ENCODE measurements at places on chromosomes 2 and 18.
A peak's percentile ranks its signal among the peaks of the same experiment; 100 is the strongest.

DNA sequence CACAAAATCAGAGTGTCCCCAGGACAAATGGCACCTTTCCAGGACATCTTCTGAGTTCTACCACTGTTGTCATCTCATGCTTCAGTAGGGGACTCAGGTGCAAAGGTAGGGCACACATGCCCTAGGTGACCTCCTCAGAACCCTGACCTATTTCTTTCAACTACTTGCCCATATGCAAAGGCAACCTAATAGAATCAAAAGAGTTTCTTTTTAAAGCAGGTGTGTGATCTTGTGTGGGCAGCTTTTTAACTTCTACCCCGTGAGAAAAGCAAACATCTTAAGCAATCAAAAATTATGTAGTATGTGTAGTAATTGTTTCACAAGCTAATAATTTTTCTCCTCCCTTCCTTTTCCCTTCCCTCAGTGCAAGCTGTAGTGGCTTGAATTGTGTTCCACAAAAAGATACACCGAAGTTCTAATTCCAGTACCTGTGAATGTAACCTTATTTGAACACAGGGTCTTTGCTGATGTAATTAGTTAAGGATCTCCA is 333.1 kb downstream of the RND3 start:
- no peaks in the 10 kb centered on the region for H3K27me3 ChIP-seq
- H3K4me1 ChIP-seq, result no peaks in the 10 kb centered on the region
- H3K36me3 ChIP-seq, result no peaks in the 10 kb centered on the region
- DNase-seq, result no peak
- H3K27ac ChIP-seq, result no peak overlapping the region

GRCh38 chr2:231197706-231198290 is 633 bp upstream of the ARMC9 start:
- peaks cover 3% of the 10 kb centered on the region for H3K4me1 ChIP-seq
- no peak for DNase-seq
- H3K4me3 ChIP-seq, result peak overlapping the region; percentile 57

DNA sequence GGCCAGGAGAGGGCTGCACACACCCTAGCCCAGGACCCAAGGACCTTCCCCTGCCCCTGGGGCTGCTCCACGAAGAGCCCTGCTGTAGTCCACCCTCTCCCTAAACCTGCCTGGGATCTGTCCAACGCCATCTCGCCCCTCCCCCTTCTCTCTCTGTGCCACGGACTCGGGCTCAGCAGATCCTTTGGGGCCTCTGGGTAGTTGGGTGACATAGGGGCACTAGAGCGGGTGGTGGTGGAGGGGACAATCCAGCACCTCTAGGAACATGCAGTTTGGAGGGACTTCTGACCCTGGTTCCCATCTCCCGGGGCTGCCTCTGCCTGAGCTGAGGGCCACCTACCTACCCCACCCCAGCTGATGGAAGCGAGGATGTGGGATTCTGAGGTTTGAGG is 7.3 kb upstream of the CRYBA2 start:
- no peak for DNase-seq
- H3K4me1 ChIP-seq, result peaks cover 31% of the 10 kb centered on the region
- H3K27me3 ChIP-seq, result peaks cover 100% of the 10 kb centered on the region

DNA sequence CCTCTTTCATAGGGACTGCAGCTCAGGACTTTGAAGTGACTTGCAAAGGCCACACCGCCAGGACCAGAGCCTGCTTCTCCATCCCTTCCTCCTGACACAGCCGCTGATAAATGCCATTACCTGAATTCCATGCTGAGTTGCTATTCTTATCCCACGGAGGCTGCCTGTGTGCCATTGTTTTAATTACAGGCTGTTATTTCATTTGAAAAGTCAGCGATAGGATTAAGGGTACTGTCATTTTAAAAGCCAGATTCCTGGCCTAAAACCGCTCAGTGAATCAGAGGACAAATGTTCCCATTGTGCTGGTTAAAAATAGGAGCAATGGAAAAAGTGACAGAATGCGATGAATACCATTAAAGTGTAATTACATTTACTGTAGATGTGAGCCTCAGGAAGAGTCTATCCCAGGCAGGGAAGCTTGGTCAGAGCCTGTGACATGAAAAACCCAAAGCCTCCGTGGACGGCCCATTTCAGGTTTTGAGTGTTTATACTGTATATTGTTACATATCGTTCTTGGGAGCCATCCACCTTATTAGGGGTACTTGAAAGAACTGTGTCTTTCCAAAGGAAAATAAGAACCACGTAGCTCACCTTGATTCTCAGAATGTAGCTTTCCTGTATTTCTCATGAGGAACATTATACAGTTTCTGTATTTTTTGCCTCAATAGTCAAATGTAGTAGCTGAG is 41.3 kb downstream of the PDCL3 start:
- peak; percentile 48 for DNase-seq
- H3K4me3 ChIP-seq, result no peak overlapping the region
- H3K4me1 ChIP-seq, result peaks cover 12% of the 10 kb centered on the region
- no peaks in the 10 kb centered on the region for H3K36me3 ChIP-seq
- H3K27me3 ChIP-seq, result no peaks in the 10 kb centered on the region

DNA sequence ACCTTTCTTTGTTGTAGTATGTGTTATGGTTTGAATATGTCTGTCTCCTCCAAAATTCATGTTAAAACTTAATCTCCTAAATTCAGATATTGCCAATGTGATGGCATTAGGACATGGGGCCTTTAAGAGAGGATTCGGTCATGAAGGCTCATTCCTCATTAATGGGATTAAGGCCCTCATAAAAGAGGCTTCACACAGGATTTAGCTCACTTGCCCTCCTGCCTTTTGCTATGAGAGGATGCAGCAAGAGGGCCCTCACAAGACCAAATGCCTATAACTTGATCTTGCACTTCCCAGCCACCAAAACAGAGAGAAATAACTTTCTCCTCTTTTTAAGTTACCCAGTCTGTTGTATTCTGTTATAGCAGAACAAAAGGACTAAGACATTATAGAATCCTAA is 19.7 kb downstream of the ZBTB14 start:
- no peak overlapping the region for H3K27ac ChIP-seq
- peaks cover 18% of the 10 kb centered on the region for H3K4me1 ChIP-seq
- peaks cover 3% of the 10 kb centered on the region for H3K36me3 ChIP-seq
- no peak overlapping the region for H3K4me3 ChIP-seq
- H3K27me3 ChIP-seq, result peaks cover 83% of the 10 kb centered on the region

DNA sequence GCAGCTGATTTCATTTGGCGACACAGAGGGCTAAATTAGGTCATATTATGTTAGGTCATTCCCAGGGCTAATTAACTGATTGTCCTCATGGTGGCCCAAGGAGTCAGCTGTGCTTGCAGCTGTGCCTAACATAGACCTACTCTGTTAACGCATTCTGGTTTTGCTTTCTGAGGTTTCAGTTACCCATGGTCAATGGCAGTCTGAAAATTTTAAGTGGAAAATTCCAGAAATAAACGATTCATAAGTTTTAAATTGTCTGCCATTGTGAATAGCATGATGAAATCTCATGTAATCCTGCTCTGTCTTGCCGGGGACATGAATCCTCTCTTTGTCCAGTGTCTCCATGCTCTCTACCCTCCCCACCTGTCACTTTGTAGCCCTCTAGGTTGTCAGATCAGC is 168.7 kb downstream of the KCNS3 start:
- no peaks in the 10 kb centered on the region for H3K27me3 ChIP-seq
- no peak overlapping the region for H3K27ac ChIP-seq
- no peak for DNase-seq
- no peaks in the 10 kb centered on the region for H3K36me3 ChIP-seq
- no peaks in the 10 kb centered on the region for H3K4me1 ChIP-seq
- no peak overlapping the region for H3K4me3 ChIP-seq

DNA sequence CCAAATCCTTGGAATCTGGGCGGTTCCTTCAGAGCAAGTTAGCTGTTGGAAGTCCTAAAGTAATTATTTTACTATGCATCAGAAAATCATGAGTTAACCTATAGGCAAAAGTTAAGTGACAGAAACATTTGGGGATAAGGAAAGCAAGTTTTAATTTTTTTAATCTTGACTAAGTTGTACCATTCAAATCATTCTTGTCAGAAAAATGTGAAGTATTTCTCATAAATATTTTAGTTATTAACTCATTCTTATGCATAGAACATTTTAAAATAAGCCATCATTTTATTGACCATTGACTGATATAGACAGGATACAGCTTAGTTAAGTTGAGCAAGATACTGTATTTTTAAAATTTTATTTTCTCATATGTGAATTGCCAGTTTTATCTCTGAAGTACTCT is 98.2 kb upstream of the FOSL2 start:
- no peak overlapping the region for H3K4me3 ChIP-seq
- H3K27ac ChIP-seq, result no peak overlapping the region
- DNase-seq, result no peak
- H3K36me3 ChIP-seq, result no peaks in the 10 kb centered on the region

DNA sequence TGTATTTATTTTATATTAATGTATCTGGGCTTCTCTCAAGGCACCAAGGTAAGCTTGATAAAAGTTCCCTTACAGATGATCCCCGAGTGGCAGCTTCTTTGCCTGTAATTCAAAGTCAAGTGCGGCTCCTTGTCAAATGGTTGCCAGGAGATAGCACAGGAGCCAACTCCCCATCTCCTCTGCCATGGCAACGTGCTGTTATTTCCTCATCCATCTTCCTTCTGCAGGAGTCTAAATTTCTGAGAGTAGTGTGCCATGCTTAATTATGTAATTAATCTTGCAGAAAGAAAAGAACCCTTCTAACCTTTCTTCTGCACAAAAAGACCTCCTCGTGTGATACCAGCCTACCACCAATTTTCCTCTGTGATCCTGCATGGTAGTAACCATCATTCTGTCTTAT is 46.2 kb upstream of the ACMSD start:
- no peak overlapping the region for H3K27ac ChIP-seq
- no peak for DNase-seq
- H3K4me3 ChIP-seq, result no peak overlapping the region
- no peaks in the 10 kb centered on the region for H3K36me3 ChIP-seq
- H3K4me1 ChIP-seq, result no peaks in the 10 kb centered on the region
- no peaks in the 10 kb centered on the region for H3K27me3 ChIP-seq

- no peaks in the 10 kb centered on the region for H3K36me3 ChIP-seq
- H3K4me1 ChIP-seq, result peaks cover 5% of the 10 kb centered on the region
- no peak overlapping the region for H3K27ac ChIP-seq
- DNase-seq, result no peak
- no peak overlapping the region for H3K4me3 ChIP-seq
- H3K27me3 ChIP-seq, result no peaks in the 10 kb centered on the region
Observed at GRCh38 chr2:226611196-226611943, 188.2 kb downstream of the IRS1 start.

- H3K36me3 ChIP-seq, result no peaks in the 10 kb centered on the region
- no peak overlapping the region for H3K4me3 ChIP-seq
- H3K27me3 ChIP-seq, result no peaks in the 10 kb centered on the region
- no peaks in the 10 kb centered on the region for H3K4me1 ChIP-seq
- H3K27ac ChIP-seq, result no peak overlapping the region
Observed at GRCh38 chr18:56999823-57000222, 147.1 kb upstream of the BOD1L2 start.

- H3K27ac ChIP-seq, result no peak overlapping the region
- no peak overlapping the region for H3K4me3 ChIP-seq
- H3K27me3 ChIP-seq, result no peaks in the 10 kb centered on the region
- no peaks in the 10 kb centered on the region for H3K36me3 ChIP-seq
Observed at GRCh38 chr2:152781175-152781574, 62.8 kb downstream of the ARL6IP6 start.

DNA sequence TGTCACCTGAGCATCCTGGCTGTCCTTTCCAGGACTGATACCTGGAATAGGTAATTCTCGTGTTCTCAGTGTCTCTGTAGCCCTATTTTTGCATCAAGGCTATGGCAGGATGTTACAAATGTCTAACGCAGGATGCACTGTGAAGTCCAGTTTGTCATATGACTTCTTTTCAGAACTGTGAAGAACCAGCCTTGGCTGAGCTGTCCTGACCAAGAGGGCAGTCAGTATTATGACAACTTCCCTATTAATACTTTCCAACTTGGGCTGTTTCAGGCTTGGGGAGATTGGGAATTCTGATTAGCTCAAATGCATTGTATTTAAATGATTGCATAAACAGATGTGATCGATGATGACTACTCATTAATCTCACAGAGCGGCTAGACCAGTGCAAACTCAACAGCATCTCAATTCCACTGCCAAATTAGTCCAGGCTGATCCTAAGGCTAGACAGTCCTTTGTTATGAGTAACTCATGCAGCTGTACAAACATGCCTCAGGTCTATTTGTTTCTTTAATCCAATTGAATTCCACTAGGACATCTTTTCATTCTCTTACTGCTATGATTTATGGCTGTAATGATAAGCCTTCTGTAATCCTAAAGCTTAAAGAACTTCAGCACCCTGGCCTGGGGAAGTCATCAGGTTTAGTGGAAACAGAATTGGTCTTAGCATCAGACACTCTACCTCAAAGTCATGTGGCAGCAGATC is 331.6 kb downstream of the KCNS3 start:
- no peaks in the 10 kb centered on the region for H3K27me3 ChIP-seq
- no peaks in the 10 kb centered on the region for H3K4me1 ChIP-seq
- no peak overlapping the region for H3K4me3 ChIP-seq
- no peak overlapping the region for H3K27ac ChIP-seq
- no peak for DNase-seq

DNA sequence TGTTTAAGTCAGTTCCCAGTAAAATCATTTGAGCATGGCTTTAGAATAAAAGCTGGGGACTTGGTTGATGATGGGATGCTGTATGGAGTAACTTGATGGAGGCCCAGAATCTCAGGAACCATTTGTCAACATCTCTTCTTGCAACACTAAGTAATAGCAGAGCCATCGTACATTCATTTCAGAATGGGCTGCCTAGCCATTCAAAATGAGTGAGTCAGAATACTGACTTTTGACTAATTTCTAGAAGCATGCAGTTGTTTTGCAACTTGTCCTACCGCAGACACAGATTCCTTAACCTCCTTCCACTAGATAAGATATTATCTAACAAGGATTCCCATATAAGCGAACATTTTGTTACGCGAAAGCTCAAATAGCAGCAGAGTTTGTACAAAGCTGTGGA is 229.5 kb downstream of the CNTNAP5 start:
- H3K36me3 ChIP-seq, result no peaks in the 10 kb centered on the region
- DNase-seq, result no peak
- no peaks in the 10 kb centered on the region for H3K27me3 ChIP-seq
- H3K27ac ChIP-seq, result no peak overlapping the region
- H3K4me3 ChIP-seq, result no peak overlapping the region

DNA sequence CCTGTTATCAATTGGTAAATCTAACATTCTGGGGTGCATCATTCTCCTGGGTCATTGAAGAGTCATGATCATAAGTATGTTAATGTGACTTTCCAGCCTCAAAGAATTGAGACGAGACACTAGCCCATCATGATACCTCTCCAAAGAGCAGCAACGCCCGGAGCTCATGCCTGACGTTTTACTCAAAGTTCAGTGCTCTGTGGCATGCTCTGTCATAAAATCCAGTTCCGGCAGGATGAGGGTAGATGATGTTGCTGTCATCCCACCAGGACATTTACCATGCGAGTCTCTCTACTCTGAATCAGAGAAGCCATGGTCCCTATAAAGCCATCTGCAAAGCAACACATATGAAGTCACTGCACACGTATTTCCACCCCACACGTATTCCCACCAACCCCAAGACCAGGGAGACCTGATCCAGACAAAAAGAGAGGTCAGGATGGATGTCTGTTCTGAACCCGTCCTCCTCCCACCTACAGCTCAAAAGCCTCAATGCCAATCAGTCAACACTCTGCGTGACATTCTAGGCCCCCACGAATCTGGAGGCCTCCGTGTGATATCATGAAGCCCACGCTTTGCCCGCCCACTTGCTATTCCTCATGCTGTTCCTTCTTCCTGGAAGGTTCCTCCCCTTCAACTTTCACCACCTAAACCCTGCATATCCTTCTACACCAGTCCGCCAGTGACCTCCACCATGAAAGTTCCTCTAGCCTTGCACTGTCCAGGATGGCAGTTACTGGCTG is 85.8 kb downstream of the DNMT3A start:
- H3K4me3 ChIP-seq, result no peak overlapping the region
- no peaks in the 10 kb centered on the region for H3K27me3 ChIP-seq
- H3K36me3 ChIP-seq, result no peaks in the 10 kb centered on the region
- no peak overlapping the region for H3K27ac ChIP-seq
- DNase-seq, result no peak

GRCh38 chr2:218607436-218608115 is at the start of gene PLCD4:
PLCD4 (plus strand) TSS chr2:218607899; CDS start chr2:218615740, 7,841 bp downstream.
- H3K4me3 ChIP-seq, result no peak within 1 kb of the TSS
- H3K4me1 ChIP-seq, result peaks cover 4% of the 10 kb centered on the region
- no peaks in the 10 kb centered on the region for H3K27me3 ChIP-seq
- peak; percentile 47 for DNase-seq
